ENCODE measurements at places on chromosomes 3 and 15.

DNA sequence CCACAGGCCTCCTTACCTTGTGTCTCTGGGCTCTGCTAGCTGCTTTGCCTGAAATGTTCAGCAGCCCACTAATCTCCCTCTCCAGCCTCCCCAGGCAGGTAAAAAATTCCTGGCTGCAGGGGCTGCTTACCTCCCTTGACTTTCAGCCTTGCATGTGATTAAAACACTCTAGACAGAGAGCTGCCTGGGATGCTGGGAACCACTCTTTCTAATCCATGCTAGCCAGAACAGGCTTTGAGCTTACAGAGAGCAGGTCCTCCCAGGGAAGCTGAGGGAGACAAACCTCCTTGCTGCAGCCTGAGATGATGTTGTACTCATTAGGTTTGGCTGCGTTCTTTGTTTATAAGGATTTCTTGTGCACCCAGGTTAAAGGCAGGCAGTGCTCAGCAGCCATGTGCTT lies 33.7 kb upstream of the LIPC start:
- DNase-seq, result no peak

GRCh38 chr3:21912711-21913110 lies 161.7 kb upstream of the ZNF385D start:
- DNase-seq, result no peak

- DNase-seq, result no peak
These were observed 969.4 kb downstream of the ROBO1 start for GRCh38 chr3:78798266-78798832.

DNA sequence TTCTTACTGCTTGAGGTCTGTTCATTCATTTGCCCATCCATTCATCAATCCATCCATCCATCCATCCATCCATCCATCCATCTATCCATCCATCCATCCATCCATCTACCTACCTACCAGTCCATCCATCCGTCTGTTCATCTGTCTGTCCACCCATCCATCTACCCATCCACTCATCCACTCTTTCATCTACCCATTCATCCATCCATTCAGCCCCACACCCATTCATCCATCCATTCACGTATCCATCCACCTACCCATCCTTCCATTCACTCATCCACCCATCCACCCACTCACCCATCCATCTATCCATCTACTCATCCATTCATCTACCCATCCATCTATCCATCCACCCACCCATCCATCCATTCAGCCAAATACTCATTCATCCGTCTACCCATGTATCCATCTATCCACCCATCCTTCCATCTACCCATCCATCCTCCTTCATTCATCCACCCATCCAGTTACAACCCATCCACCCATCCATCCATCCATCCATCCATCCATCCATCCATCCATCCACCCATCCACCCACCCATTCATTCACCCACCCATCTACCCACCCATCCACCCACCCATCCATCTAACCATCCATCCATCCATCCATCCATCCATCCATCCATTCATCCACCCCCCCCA lies 68.3 kb downstream of the FBLN2 start:
- DNase-seq, result no peak

DNA sequence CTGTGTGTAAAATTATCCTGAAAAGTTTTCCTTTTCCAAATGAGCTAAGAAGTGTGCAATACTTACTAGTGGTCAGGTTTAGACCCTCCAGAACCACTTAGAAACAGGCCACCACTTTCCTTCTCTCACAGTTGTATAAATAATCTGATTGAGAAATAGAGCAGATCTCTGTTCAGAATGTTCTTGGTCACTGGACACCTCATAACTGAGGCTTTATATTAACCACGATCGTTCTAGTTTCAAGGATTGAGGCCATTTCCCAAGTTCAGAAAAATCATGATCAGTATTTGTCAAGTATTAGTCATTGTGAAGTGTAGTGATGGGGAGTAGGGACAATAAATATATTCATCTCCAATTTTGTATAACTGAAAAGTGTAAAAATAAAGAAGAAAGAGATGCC lies 1.0 kb upstream of the MAP3K13 start:
- DNase-seq, result no peak

DNA sequence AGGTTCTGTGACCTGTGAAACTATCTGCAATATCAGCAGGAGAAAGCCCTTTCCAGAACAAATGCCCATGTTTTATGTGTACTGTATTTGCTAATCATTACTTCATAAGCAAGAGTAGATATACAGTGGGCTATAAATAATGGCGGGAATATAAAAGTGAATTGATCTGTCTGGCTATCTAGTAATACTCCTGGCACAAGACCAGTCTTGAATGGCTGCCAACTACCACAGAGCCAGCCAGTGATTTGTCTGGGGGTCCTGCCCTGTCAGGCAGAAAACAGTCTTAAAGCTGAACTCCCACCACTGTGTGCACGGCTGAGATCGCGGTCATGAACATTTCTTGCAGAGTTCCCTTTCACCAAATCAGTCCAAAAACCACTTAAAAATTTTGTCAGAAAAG lies 176.3 kb downstream of the MEIS2 start:
- DNase-seq, result no peak

DNA sequence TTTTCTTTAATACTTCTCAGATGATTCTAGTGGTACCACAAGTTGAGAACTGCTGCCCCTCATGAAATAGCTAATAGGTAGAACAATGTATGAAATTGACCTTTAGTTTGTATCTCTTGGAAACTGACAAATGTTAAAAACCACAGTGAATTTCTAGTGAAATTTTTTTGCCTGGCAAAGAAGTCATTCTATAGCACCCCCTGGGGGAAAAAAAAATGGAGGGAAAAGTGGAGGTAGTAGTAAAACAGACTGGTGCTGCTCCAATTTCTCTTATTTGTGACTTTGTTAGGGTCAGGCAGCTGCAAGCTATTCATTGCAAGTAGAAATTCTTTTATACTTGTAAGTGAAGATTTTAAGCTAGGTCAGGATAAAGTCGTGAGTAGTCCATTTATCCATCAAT lies 605.0 kb downstream of the NLGN1 start:
- DNase-seq, result no peak

DNA sequence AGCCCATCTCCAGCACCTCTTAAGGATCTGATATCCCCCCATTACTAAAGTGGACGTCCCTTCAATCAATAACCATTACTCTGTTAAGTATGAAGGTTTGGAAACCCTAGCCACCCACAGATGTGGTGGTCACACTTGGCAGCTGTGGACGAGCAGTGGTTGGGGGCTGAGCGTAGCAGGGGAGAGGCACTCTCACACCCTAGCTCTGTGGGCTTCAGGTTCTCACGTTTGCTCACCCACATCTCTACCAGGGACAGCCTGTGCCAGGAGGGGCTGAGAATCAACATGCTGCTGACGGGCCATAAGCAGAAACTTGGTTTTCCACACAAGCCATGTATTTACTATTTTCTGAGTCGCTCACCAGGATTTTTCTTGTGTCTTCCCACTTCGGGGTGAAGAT lies 287.2 kb downstream of the ADAMTS17 start:
- DNase-seq, result no peak

DNA sequence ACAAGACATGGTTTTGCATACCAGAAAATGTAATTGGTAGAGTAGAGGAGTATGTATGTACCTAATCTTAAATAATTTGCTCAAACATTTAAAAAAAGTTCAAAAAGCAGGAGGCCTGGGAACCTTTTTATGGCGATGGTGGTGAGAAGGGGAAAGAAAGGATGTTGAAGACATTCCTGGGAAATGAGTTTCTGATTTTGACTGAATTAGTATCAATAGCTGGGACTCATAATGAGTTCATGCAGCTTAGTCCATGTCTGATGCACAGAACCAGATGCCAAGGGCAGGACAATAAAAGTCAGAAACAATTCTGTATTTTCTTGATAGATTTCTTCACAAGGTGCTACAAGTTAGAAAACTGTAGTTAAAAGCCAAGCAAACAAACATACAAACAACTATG lies 395.3 kb downstream of the GAP43 start:
- no peak for DNase-seq

DNA sequence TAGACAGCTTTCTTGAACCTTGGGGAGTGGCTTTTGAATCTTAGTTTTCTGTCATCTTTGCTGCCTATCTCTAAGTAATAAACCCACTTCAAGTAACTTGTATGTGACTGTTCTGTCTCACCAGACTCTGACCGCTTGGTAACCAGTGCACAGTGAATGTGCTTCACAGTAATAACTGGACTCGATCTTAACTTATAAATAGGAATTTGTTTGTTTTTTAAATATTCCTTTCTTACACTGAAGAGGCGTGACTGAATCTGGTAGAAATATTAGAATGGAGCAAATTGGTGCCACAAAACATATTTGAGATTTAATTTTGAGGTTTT lies 318.0 kb downstream of the GBE1 start:
- no peak for DNase-seq

- no peak for DNase-seq
These were observed 32.1 kb downstream of the CCDC54 start for GRCh38 chr3:107409365-107409764.

- DNase-seq, result no peak
These were observed 349.4 kb downstream of the LRTM1 start for GRCh38 chr3:54578417-54578816.

- no peak for DNase-seq
These were observed 242.0 kb downstream of the SV2B start for GRCh38 chr15:91342097-91342496.

GRCh38 chr3:133376810-133377209 lies 23.0 kb upstream of the BFSP2 start:
- DNase-seq, result no peak

DNA sequence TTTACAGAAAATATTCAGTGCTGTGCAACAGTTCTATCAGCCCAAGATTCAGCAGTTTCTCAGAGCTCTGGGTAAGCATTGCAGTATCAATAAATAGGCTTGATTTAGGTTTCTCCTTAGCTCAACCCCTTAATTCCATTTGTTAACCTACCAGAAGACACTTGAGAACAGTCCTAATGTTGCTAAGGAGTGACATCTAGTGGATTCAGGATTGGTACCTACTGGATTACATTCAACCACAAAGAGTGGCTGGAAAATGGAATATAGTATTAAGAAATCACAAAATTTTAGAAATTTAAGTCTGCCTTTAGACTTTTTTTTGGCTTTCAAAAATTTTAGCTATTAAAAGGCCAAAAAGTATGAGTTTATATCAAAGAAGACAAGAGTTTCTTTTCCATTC lies 34.7 kb downstream of the POLG start:
- DNase-seq, result no peak

GRCh38 chr3:196652961-196653795 lies 13.7 kb downstream of the NRROS start:
- DNase-seq, result no peak

DNA sequence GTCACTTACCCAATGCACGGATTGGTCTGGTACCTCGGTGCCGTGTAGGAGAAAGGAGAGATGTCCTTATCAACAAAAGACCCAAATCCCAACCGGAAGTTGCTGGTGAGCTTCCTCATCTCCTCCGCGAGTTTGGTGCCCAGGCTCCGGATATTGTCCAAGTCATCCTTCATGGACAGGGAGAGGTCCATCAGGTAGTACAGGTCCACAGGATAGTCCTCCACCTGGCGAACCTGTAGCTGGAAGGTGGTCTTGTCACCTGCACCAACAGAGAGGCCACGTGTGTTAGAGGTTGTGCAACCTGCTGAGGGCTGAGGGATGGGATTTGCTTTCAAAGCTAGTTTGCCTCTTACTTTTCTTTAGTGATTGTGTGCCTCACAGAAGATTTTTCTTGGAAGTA lies 38.9 kb downstream of the ITGB5 start:
- no peak for DNase-seq

GRCh38 chr3:111785034-111785433 lies 74.0 kb upstream of the PHLDB2 start:
- DNase-seq, result no peak

DNA sequence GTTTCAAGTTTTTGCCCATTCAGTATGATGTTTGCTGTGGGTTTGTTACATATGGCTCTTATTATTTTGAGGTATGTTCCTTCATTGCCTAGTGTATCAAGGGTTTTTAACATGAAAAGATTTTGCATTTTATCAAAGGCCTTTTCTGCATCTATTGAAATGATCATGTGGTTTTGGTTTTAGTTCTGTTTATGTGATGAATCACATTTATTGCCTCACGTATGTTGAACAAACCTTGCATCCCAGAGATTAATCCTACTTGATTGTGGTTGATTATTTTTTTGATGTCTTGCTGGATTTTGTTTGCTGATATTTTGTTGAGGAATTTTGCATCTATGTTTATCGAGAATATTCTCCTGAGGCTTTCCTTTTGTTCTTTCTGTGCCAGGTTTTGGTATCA lies 39.4 kb downstream of the TMCO5A start:
- no peak for DNase-seq

DNA sequence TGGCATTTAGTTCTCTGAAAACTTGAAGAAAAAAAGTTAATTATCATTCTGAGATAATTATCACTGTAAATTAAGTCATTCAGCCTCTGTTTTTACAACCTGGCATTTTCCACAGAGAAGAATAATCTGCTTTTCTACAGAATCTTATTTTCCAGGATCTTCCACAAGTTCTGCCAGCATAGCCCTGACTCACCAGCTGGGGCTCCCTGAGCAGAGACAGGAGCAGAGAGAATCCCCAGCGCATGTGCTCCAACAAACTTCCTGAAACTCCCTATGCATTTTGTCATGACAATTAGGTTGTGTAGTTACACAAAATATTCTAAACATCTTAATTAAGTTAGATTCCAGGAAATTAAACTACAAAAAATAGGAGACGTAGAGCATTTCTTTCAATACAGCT lies 32.1 kb upstream of the TMEM207 start:
- DNase-seq, result no peak

- DNase-seq, result no peak
These were observed 180.0 kb upstream of the SMAD3 start for GRCh38 chr15:66885281-66885915.

DNA sequence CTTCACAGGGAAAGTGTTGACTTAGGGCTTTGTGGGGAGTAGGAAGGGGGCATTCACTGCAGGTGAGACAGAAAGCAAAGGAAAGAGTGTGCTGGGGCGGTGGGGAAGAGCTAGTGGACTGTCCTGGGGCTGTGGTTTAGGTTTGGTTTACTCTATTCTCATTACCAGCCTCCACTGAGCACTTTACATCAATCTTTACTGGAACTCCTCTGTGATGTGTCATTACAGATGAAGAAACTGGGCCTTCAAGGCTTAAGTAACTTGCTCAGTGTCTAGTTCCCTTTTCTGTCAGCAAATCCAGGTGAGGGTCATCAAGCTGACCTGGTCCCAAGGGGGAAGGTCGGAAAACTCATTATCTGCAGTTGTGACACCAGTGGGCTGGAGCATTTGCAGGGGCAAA lies 120.2 kb upstream of the PFN2 start:
- no peak for DNase-seq

DNA sequence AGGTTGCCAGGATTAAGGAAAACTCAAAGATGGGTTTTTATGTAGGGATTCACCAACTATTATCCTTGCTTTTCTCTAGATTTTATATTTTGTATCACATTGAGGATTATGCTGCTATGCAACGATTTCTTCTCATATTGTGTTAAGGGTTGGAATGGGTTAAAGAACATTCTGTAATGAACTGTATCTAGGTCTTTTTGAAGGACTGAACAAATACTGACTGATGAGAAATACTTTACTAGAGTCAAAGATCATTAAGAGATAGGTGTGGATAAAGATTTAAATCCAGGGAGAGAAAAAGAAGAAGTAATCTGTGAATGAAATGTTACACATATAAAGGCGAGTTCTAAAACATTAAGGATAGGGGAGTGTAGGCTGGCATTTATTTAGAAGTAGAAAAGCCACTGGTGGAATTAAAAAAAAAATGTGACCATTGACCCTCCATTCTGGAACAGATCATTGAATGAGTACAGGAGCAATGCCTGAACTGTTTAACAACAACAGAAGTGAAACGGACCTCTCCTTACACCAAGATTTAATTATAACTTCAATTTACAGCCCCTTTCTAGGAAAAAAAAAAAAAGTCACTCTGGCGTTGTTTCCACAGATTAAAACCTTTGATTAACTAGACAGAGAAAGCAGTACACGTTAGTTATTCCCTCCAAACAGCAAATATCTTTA lies 39.2 kb downstream of the PROS1 start:
- no peak for DNase-seq

- DNase-seq, result no peak
These were observed 49.0 kb upstream of the SELENOK start for GRCh38 chr3:53940623-53941022.
